ENCODE measurements at places on chromosomes 2 and 18.

- no peak for DNase-seq
These were observed 123.6 kb upstream of the CDCA7 start for GRCh38 chr2:173231042-173231441.

DNA sequence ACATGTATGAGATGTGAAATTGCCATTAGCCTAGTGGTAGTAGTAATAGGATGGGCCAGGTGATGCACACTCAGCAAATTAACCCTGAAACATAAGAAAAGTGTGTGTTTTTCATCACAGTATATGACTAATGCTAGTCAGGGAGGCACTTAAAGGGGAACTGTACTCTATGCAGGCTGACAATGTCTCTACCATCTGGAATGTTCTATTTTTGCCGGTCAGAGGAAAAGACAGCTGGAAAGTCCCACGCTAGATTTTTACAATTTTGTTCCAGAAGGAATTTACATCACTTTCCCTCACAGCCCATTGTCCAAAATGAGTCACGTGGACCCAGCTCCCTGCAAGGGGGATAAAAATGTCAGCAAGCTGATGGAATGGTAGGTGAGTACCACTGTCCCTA, 746.3 kb upstream of the CHAC2 start:
- peak; percentile 61 for DNase-seq

DNA sequence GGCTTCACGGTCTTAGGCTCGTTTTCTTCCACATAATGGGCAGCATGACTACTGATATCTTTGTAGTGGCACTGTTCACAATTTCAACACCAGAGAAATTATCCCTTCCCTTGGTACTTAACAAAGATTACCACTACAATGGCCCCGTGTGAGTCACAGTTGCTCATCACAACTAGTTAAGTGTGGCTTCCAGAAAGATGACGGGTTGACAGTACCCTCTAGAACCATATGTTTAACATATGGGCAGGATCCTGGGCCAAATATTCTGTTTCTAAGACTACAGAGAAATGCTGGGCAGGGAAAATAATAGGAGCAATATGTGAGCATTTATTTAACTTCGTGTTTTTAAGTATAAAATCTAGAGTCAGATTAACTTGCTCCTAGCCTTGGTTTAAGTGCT, 780.1 kb upstream of the LINC00305 start:
- no peak for DNase-seq

DNA sequence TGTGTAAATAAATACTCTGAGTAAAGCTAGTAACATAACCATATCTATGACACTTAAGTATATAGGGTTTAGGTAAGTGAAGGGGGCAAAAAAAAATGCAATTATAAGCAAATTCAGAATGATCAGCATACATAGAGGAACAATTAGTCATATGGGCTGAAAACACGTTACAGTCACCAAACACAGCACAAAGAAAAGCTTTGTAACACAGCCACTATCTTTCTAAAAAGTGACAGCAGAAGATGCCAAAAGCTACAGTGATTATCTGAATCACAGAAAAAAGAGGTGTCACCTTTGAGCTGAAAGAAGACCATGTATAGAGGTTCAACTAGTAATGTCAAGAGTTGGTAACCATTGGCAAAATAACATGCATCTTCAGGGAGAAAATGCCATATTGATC, 115.5 kb downstream of the ERBB4 start:
- DNase-seq, result no peak

- DNase-seq, result peak; percentile 39
These were observed 72.7 kb upstream of the MBOAT2 start for GRCh38 chr2:9076210-9076609.

DNA sequence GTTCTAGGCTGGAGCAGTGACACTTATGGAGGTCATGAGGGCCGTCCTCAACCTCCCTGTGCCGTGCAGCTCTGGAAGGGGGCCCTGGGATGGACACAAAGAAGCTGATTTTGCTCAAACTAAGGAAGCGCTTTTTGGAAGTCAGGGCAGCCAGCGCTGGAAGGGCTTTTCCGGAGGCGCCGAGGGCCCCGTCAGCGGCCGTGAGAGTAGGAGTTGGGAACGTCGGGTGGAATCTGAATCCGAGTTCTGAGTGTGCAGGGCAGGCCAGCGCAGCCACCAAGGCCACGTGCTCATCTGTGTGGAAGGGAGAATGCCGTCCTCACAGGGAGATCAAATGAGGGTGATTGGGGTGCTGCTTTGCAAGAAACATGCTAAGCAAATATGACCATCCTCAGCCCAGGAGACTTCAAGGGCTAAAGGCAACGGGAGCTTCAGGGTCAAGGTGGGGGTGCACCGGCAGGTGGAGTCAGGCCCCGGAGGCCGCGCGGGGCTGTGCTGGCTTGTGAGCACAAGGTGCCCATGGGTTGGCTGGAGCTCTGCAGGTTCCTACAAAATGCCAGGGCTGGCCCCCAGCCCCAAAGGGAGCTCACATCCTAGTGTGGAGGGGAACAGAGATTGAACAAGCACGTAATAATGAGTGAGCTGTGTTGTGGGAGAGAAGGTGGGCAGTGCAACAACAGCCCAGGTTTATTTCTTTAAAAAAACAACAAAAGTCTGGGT, 70.4 kb upstream of the HPCAL1 start:
- DNase-seq, result no peak

- DNase-seq, result no peak
These were observed 105.6 kb upstream of the KLHL14 start for GRCh38 chr18:32878436-32878835.

GRCh38 chr2:167509586-167509985, 621.3 kb downstream of the XIRP2 start:
- DNase-seq, result peak; percentile 87

DNA sequence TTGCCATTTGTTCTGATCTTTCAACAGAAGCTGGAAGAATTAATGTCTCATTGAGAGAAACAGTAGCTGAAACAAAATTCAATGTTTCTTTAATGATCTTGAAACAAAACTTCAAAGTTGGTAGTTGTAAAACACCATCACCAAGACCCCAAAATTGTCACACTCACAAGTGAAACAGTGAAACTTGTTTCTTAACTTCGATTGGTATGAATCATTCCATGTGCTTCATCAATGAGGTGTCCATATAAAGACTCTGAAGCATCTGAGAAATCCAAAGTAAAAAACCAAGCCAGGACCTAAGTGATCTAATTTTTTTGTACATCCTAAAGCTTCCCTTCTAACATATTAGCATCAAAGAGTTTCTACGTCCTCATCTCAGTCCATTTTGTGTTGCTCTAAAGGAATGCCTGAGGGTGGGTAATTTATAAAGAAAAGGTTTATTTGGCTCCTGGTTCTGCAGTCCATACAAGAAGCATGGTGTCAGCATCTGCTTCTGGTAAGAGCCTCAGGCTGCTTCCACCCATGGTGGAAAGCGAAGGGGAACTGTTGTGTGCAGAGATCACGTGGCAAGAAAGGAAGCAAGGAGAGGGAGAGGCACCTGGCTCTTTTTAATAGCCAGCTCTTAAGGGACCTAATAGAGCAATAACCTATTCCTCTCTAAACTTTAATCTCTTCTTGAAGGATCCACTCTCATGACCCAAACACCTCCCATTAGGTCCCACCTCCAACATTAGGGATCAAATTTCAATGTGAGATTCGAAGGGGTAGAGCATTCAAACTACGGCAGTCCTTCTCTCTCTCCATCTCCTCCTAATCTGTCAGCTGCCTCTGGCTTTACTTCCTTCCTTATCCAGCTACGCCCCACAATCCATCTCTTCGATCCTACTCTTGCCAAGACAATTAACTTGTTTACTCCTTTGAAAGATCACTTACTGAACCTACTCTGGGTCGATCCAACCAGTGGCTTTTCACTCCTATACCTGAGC, 20.7 kb upstream of the TLK1 start:
- DNase-seq, result no peak
